Panc1 (cell line): ENCODE measurements at places on chromosomes 1 and 21.
A peak's percentile ranks its signal among the peaks of the same experiment; 100 is the strongest.

DNA sequence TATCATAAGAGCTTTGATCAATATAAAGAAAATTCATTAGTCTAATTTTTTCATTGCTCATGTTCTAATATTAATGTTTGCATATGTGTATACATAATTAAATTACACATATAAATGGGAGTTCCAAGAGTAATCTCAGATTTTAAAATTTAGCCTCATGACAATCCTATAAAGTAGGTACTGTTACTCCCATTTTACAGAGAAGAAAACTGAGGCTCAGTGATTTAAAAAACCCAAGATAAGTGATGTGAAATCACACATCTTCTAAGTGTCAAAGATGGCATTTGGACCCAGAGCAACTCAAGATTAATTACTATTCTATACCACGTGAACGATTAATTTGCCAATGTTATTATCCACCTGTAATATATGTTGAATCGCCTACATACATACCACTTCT, 122.3 kb downstream of the TM2D1 start:
- no peak for DNase-seq

DNA sequence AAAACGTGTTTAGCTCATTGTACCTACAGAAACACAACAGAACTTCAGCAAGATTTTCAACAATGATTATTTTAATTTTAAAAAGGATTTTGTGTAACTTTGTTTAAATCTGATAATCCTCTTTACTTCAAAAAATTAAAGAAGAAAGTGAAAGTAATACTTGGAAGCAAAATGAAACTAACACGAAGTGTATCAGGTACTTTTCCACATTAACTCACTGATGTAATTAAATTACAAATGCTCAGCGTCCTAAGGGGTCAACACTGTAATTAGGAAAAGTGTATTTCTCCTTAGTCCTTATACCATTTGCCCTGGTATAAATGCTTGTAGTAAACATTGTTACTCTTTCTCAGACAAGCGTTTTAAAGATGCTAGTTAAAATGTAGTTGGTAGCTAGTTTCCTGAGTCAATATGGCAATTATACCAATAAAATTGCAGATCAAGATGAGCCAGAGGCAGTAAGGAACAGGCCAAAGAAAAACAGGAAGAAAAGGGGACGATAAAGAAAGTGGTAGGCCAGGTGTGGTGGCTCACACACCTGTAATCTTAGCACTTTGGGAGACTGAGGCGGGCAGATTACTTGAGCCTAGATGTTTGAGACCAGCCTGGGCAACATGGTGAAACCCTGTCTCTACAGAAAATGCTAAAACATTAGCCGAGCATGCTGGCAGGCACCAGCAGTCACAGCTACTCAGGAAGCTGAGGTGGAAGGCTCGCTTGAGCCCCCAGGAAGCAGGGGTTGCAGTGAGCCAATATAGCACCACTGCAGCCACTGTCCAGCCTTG, 553.0 kb downstream of the SMYD3 start:
- no peak for DNase-seq

GRCh38 chr1:33282791-33283190, 26.5 kb downstream of the ZNF362 start:
- DNase-seq: no peak

DNA sequence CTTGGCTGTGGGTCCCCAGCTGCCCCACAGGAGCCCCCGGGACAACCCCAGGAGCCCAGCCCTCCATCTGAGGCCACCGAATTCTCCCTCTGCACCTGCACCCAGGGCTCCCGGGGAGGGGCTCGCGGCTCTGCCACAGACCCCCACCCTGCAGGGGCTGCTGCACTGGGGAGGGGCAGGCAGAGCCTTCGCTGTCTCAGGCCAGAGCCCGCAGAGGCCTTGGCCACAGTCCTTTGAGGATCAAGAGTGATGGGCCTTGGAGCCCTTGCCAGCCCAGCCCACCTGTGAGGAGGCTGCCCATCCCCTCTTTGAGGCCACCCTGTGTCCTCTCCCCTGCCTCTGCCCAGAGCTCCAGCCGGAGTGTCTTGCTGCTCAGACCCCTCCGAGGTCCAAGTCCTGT, 6.5 kb downstream of the PERM1 start:
- no peak for DNase-seq

GRCh38 chr1:210817385-210818275, 316.3 kb downstream of the KCNH1 start:
- no peak for DNase-seq

DNA sequence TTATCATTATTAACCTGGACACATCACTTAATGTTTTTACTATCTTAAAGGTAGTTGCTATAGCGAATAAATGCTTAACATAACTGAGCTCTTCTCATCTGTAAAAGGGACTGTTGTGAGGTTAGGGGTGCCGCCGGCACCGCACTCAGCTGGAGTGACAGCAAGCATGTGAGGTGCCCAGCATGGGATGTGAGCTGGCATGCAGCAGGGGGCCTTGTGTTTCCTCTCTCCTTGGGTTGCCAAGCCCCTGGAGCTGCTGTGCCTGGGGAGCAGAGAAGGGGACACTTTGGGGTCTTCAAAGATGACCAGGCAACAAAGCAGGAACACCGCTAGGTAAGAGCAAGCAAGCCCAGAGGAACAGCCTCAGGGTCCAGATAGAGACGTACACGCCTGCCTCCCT, 2.1 kb upstream of the ZC3H12A start:
- DNase-seq: no peak

GRCh38 chr1:21824926-21825325, 12.9 kb downstream of the LDLRAD2 start:
- DNase-seq: no peak

DNA sequence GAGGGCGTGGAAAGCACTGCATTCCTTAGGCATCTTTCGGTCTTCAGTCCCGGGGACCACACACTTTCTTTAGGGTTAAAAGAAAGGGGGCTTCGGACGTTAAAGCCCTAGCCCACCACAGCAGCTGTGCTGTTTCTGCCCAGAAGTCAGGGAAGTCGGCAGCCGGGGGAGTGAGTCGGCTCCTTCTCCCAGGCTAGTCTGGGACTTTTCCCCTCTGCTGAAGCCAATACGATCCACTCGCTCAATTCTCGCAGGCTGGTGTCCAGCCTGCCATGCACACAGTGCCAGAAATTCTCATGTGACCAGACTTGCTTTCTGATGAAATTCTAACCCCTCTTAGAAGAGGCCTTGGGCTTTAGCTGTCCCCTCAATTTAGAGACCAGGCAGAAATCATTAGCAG, 67.7 kb downstream of the BCAR3 start:
- no peak for DNase-seq

DNA sequence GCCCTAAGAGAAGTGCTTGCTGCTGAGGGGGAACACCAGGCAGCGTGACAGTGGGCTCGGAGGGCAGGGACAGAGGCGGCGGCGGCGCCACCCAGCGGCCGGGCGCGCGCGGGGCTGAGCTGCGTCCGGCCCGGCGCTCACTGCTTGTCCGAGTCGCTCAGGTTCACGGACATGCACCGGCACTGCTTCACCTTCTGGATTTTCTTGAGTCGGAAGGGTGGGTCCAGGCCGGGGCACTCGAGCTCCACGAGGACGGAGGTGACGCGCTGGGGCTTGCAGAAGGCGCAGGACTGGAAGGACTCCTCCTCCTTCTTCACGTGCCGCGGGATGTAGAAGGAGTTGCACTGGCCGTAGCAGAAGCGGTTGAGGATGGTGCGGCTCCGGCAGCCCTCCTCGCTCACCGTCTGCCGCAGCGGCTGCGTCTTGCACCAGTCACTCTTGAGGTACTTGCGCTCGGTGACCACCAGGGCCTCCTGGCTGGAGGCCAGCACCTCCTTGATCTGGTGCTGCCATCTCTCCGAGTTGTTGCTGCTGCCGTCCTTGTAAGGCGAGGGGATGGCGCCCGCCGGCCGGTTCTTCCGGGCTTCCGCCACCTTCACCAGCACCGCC, 119.0 kb downstream of the GREM2 start:
- DNase-seq: no peak

- DNase-seq: no peak
Observed at GRCh38 chr1:198929961-198930599, 291.2 kb downstream of the PTPRC start.

DNA sequence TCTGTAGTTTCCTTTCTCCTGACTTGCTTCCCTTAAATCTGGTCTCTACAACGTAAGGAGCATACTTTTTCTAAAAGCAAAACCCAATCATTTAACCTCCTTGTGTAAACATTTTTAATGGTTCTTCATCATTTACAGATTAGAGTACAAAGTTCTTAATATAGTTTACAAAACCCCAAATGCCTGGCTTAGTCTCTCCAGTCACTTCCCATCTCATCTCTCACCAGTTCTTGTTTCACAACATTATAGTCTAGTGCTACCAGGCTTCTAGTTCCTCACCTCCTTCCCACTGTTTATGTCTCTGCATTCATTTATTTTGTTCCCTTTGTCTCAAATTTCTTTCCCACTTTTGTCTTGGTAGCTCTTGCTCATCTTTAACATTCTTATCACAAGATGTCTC, 168.4 kb downstream of the FASLG start:
- DNase-seq: no peak

- no peak for DNase-seq
Observed at GRCh38 chr1:175618559-175618958, 124.8 kb downstream of the TNR start.

GRCh38 chr1:91502672-91503184, 2.1 kb downstream of the CDC7 start:
- no peak for DNase-seq

DNA sequence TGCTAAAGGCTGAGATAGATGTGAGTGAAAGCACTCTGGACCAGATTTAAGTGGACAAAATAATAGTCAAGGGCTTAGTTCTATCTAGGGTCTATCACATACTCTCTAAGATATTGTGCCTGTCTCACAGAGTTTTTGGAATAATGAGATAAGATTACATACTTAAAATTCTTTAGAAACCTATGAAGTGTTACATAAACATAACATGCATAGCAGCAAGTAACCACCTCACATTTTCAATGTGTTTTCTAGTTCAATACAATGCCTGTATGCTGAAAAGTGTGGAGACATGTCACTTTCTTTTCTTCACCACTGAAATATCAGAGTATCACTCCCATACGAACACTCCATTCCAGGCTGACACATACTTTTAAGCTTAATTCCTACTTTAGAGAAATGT, 16.2 kb downstream of the SDCCAG8 start:
- no peak for DNase-seq

DNA sequence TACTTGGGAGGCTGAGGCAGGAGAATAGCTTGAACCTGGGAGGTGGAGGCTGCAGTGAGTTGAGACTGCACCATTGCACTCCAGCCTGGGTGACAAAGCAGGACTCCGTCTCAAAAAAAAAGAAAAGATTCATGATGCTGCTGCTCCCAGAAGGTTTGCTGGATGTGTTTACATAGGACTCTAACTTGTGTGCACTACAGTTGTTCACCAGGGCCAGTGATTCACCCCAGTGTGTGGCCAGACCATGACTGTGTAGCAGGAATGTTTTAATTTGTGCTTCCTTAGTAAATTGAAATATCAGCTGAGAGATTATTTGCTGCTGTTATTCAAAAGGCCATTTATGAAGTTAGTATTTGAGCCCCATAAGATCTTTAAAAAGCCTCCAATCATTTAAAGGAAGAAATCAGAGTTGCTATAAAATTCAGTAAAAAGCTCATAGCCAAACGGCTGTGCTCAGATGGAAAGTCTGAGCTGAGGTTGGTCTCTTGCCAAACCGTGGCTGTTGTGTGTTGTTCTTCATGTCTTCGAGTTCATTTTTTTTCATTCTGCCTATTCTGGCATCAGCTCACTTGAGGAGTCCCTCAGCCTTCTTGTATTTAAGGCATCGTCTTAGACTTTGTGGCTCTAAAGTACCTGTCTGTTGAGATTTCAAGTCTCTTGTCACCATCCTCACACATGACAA, 18.1 kb upstream of the PGD start:
- DNase-seq: no peak

DNA sequence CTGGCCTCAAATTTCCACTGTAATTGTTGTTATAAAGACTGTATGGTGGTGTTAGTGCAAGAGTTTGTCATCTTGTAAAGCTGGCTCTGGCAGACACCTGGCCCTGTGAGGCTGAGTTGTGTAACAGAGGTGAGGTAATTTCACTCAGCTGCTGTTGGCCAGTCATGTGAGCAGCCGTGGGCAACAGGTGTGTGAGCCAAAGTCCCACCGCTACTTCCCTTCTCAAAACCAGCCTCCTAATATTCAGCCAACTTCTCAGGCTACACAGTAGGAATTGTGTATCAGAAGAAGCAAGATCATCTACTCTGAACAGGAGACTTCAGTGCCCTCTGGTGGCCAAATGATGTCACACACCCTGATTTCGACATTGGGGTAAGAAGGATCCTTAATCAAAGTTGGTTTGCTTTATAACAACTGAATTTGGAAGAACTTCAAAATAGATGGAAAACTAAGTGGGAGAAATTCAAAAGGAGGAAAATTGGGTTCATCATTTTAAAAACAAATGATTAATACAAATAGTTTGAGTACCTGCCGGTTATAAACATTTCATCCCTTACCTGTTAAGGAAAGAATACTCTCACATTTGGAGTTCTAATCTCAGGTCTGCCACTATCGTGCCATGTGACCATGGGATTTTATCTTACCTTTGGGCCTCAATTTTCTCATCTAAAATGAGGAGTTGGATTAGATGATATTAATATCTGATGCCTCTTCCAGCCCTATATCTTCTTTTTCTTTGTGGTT, 2.6 kb upstream of the CREG1 start:
- DNase-seq: peak; percentile 63

DNA sequence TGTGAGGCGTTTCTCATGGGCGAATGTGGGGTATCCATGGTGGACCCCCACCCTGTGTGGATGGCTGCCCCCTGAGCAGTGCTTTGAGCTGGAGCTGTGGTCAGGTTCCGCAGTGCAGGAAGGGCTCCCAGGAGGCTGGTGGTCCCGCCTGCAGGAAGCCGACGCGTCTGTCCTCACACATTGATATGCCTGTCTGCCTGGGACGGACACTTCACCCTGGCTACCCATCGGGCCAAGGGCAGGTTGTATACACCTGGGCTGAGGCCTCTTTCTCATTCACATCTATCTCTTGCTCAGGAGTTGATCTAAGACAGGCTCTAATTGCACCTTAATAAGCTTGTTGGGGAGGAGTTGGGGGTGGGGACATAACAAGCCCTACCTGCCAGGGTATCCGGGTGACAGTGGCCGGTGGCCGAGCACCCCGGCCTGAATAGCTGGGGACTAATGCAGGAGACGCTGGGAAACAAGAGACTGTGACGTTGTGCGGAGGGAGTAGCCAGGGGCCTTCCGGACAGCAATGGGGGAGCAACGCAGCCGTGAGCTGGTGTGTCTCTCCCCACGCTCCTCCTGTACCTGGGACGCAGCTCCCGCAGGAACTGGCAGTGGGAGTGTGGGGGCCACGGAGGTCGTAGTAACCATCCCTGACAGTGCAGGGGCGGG, 21.7 kb downstream of the PDXK start:
- no peak for DNase-seq

DNA sequence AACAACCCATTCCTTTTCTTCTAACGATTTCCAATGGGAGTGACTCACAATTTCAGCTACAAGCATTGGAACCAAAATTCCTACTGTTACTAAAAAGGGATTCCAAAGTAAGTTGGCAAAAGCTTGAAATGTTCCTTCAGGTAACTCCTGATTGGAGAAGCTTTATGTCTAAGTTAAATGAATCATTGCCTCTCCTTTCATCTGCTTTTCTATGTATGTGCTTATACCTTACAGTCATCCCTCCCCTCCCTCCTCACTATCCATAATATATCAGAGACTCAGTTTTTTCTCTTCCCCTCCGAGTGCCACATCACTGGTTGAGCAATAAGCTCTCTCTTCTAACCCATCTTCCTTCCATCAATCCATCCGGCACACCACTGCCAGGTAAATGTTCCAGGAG, 86.8 kb downstream of the TIAM1 start:
- no peak for DNase-seq

GRCh38 chr1:182339684-182340083, 51.9 kb downstream of the GLUL start:
- no peak for DNase-seq
